HFF-Myc (cell line): ENCODE measurements at places on chromosomes 16 and 17.
A peak's percentile ranks its signal among the peaks of the same experiment; 100 is the strongest.

DNA sequence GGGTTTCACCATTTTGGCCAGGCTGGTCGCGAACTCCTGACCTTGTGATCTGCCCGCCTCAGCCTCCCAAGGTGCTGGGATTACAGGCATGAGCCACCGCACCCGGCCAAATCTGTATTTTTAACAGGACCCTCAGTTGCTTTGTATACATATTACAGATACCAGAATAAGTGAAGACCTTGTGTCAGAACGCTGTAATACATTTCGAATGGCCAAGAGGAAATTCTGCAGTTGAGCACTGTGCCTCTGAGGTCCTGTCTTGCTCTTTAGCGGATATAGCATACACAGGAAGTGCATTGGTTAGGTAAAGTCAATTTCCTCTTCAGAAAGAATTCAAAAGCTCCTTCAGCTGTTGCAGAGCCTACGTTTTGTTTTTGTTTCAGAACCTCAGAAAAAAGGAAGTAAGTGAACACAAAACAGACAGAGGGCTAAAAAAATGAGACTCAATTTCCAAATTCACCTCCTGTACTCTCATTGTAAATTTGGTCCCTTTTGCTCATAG is 15.7 kb downstream of the CRLF3 start:
- no peak for DNase-seq

DNA sequence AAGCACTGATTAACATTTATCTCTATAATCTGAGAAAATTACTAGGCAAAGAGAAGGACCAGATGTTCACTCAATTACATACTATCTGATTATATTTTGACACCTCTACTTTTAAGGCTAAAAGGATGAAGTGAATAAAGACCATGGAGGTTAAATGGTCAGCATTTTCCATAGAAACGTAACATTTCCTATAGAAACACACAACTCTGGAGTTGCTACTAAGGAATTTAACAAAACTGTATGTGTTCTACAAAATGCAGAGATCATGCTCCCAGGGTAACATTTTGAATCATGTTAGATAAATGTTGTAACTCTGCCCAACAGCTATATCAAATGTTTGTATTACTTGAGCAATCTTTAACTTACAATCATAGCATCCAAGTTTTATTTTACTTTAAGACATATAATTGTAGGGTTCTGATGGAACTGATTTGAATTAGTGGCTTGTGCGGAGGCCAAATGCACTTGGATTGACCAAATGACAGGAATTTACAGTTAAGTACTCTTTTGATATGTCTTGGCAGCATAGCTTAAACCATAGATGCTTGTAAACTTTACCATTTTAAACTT is 97.7 kb downstream of the RPGRIP1L start:
- no peak for DNase-seq

DNA sequence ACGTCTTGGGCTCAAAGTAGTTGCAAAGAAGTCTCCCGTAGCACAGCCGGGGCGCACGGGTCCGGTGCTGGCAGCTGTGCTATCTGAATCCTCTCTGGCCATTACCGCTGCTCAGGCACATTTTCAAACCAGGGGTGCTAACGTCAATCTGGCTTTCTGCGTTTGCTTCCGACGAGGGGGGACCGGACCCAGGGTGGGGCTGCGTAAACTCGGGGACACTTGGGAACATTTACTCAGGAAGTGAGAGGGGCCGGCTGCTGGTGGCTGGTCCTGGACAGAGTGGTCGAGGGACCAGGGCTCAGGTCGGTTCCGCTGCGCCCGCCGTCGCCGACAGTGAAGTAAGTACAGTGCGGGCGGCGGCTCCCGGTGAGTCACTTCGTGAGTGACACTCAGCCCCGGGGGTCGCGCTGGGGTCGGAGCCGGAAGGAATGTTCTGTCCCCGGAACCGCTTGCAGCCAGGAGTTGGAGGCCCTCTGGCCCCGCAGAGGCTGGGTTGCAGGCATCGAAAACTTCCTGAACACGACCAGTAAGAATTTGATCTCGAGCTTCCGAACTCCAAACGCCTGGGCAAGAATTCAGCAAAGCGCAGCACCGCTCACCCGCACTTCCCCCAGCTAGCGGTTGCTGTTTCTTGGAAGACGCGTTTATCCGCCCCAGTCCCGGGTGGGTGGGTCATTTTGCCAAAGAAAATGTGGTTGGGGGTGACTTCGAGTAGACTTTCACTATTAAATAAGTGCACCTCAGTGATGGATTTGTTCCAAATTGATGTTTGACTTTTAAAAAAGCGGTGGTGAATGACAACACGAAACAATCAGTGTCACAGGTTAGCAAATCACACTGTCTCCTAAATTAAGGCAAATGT is 1.4 kb upstream of the HS3ST3B1 start:
- DNase-seq = no peak

DNA sequence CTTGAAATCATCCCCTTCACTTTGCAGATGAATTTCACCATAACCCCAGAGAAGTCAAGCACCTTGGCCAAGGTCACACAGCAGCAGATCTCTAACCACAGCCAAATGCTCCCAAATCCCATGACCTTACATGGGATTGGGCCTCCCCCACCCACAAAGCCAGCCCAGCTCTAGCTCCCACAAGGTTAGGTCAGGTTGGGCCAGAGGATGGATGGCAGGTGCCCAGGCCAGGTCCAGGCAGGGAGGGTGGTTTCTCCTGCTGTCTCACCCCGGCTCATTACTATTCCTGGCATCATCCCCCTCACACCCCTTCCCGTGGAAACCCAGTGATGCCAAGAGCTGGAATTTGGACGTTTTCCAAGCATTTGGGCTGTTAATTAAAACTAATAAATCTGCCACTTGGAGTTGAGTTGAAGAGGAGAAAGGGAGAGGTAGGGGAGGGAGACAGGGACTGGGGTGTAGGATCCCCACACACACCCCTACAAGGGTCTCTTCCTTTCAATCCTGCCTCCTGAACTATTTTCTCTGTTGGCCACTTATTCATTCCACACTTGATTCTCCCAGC is 181.6 kb downstream of the TMEM132E start:
- DNase-seq = no peak

- no peak for DNase-seq
These were observed 4.2 kb upstream of the FBXL16 start for GRCh38 chr16:709566-710499.

DNA sequence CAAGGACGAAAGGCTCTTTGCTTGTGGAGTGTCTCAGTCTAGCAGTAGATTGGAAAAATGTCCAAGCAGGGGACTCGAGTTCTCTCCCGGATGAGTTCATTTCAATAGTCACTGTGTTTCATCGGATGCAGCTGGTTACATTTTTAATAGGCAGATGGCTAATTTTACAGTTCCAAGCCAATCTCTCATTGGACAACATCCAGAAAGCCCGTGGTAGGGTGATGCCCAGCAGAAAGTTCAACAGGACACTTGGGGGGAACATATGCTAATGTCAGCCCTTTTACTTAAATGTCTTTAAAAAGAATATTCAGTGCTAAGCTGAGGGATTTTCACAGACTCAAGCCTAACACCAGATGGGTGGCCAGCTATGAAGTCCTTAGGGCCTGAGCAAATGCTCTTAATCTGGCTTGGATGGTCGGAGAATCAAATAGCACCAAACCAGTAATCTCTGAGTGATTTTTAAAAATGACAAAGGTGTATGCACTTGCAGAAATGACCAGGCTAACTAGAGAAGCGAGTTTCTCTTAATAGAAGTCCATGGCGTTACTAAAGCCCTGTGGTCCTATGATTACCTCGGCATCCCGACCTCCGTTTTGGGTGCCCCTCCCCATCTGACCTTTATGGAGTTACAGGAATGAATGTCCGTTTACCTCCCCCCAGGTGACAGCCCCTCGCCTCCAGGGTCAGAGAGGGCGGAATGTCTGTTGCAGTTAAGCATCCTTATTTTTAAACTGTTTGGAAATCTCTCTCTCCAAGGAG is 289.2 kb upstream of the SALL1 start:
- no peak for DNase-seq

GRCh38 chr17:49969134-49969759 is at the start of gene DLX4:
DLX4 (plus strand) TSS chr17:49969190; CDS start chr17:49969469, 279 bp downstream.
- no peak for DNase-seq

- DNase-seq = no peak
These were observed 2.4 kb downstream of the DYNLRB2 start for GRCh38 chr16:80543162-80543561.

GRCh38 chr17:36931096-36931696 is 6.1 kb upstream of the LHX1 start:
- no peak for DNase-seq

- DNase-seq = no peak
These were observed 309.3 kb downstream of the SLC39A11 start for GRCh38 chr17:72782985-72783701.

- DNase-seq = no peak
These were observed 44.1 kb downstream of the NXN start for GRCh38 chr17:935485-935884.

DNA sequence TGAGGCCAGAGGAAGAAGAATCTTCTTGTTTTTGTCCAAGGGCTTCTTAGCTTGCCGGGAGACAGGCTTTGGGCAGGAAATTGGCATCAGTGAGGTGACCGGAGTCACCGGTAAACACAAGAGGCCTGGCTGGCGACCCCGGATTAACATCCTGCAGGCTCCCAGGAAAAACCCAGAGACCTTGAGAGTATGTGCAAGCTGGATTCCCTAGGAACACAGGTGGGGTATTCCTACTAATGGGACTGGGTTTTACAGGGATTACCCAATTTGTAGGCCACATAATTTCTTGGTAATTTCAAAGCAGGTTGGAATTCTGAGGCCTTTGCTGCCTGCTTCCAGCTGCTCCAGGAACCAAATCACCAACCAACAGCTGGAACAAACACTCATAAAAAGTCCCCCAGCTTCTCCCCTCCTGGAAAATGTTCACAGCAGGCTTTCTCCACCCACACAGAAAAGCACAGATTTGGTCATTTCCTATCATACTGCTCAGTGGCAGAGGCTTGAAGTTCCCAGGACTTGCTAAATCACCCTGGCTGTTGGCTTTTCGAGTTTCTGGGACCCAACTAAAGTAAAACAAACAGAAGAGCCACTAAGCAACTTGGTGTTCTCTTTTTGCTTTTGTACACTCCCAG is 258.8 kb downstream of the IRF8 start:
- DNase-seq = no peak

DNA sequence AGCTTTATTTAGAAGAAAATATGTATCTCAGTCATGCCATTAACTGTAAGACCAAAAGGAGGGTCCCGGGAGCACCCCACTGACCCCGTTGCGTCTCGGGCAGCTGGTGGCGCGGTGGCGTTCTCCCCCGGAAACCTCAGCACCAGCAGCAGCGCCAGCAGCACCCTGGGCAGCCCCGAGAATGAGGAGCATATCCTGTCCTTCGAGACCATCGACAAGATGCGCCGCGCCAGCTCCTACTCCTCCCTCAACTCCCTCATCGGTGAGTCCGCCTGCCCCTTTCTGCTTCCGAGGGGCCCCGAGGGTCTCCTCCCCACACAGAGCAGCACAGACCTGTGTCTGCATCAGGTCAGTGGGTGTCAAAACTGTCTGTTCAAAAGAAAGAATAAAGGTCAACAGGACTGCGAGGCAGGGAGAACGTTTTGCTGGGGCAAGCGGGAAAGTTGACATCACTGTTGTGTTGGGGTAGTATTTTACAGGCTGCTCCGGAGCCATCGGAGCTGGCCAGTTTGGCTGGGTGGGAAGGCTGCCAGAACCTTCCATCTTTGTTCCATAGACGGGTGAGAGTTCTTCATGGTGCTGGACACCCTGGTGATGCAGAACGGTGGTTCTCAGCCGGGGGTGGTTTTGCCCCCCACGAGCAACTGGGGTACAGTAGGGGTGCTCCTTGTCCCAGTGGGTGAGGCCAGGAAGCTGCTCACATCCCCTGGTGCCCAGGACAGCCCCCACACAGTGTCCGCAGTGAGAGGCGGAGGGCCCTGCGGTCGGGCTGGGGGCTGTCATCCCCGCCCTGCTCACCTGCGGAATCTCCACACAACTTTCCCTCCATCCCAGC is 97.8 kb upstream of the CHMP6 start:
- DNase-seq = no peak

- peak; percentile 66 for DNase-seq
These were observed 68.0 kb upstream of the MRTFB start for GRCh38 chr16:14003074-14003570.

DNA sequence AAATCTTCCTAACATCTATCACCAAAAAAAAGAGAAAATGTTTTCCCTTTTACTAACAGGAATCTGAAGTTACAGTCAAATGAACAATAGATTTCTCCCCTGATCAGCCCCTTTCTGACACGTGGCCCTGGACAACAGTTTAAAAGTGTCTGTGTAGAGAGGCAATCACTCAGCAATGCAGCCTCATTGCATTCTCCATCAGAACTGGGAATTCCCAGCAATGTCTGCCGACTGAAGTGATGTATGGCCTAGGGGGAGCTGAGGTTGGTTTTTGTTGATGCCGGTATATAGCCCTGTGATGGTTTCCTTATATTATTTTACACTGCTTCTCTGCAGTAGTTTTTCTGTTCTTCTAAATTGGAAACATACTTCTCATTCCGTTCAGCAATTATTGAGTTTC is 904.3 kb upstream of the CDH8 start:
- no peak for DNase-seq

- no peak for DNase-seq
These were observed 3.7 kb downstream of the FTO start for GRCh38 chr16:53707671-53708070.

- no peak for DNase-seq
These were observed 52.5 kb downstream of the ZFPM1 start for GRCh38 chr16:88505405-88506082.
